ENCODE measurements at places on chromosomes 6 and 20.

GRCh38 chr6:36929152-36929551, 25.4 kb upstream of the PI16 start:
- DNase-seq = no peak

DNA sequence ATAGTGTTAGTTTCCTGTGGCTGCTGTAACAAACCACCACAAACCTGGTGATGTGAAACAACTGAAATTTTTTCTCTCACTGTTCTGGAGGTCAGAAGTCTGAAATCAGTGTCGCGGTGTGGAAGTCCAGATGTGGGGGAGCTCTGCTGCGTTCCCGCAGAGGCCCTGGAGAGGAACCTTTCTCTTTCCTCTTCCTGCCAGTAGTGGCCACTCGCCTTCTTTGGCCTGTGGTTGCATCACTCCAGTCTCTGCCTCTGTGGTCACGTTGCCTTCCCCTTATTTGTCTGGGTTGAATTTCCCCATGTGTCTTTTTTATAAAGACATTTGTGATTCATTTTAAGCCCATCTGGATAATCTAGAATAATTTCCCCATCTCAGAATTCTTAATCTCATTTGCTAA, 295.5 kb upstream of the FLRT3 start:
- DNase-seq = no peak

DNA sequence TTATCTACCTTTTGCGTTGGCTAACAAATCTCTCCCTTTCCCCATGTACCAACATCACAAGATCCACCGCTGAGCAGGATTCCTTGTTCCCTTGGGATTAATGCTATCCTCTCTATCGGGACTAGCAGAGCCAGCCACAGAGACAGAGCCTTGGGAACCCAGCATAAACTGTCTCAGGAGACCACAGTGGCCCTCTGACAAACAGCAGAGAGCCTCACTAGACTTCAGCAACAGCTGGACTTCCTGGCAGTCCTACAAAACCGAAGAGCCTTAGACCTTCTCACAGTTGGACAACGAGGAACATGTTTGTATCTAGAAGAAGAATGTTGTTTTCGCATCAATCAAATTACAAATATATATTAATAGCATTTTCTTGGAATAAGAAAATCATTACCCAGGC, 39.6 kb upstream of the POU5F1 start:
- no peak for DNase-seq

GRCh38 chr6:49826743-49827406, 39.5 kb downstream of the CRISP1 start:
- no peak for DNase-seq

DNA sequence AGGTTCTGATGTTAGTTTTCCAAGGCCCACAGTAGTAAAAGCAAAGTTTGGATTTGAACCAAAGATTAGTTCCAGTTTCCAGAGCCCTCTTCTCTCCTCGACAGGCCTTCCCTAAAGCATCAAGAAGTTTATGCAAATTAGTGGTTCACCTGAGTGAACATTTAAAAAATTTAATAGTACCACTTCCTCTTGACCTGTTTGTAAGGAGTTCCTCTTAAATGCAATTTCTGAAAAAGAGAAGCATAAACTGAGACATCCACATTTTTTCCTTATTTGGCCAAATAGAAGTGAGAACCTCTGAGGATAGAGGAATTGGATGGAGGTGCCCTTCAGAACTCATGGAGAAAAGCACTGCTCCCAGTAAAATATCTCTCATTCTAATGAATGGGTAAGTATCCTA, 1.2 kb upstream of the DSE start:
- DNase-seq = peak; percentile 9

- no peak for DNase-seq
Measured at GRCh38 chr20:37925265-37926165, 22.6 kb downstream of the VSTM2L start.

DNA sequence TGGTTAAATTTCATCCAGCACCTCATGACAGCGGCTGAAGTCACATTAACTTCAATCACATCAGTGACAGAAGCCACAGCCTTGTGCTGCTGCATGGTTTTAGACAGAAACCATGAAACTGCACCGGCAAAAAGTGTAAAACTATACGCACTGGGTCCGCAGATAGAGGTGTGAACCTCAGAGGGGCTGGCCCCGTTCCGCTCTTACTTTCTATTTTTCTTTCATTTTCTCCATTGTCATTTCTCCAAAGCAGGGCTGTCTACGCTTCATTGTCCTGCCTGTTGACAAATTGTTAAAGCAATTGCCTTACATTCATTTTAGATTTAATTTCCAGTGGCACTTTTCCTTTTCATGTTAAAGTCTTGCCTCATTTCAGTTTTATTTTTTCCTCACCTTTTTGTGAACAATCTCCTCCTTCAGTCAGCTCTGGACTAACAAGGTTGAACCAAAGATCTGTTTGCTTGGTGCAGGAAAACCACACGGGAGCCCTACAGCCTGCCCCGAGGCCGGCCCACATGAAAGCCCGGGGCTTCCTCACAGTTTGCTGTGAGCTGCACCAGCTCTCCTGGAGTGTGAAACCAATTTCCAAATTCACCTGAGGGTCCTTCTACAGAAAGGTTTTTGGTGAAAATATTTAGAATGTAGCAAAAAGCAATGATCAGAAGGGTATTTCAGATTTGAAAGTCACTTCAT, 63.7 kb downstream of the PRR18 start:
- DNase-seq = no peak

GRCh38 chr6:125784365-125784764, 6.4 kb upstream of the NCOA7 start:
- no peak for DNase-seq

DNA sequence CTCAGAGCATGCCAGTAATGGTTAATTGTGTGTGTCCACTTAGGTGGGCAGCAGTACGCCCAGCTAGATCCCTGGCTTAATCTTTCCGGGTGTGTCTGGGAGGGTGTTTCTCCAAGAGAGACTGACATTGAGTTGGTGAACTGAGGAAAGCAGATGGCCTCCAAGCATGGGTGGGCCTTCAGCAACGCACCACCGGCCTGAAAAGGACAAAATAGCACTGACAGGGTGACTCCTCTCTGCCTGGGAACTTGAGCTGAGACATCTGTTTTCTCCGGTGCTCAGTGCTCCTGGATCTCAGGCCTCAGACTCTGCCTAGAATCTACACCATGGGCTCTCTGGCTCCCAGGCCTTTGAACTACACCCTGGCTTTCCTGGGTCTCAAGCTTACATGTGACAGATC, 43.2 kb downstream of the C6orf118 start:
- DNase-seq = no peak

- no peak for DNase-seq
Measured at GRCh38 chr20:57794600-57795341, 85.0 kb upstream of the PMEPA1 start.

- DNase-seq = no peak
Measured at GRCh38 chr20:46488451-46488850, 24.9 kb downstream of the ZNF334 start.

DNA sequence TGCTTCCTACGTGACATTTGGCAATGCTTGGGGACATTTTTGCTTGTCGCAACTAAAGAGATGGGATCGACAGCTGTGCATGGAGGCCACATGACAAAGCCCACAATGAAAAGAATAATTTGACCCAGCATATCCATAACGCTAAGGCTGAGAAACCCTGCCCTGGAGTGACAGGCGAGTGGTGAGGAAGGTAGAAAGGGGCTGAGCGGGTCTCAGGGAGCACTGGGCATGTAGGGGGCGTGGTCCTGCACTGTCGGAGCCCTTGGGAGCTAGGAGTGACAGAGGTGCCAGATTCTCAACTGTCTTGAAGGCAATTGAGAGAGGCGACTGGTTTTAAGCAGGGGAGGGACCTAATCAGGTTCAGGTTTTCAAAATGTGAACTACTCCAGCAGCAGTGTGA, 13.6 kb downstream of the GGTLC1 start:
- no peak for DNase-seq

DNA sequence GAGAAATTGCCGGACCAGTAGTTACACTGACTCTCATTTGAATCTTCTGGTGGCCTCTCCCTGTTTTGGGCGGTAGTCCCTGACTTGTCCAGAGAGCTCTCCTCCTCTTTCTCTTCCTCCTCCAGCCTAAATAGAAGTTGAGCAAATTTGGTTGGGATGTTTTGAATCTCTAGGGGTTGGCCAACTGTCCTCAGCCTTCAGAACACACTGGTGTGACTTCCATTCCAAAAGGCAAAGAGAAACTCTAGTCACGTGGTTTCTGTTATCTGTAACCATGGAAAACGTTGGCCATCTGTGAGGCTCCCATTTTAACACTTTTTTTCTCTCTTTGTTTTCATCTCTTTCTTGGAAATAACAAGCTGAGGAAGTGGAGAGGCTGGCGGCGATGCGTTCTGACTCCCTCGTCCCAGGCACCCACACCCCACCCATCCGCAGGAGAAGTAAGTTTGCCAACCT, 275.3 kb downstream of the TBC1D7 start:
- no peak for DNase-seq

GRCh38 chr20:8671370-8671961, 397.4 kb upstream of the PLCB4 start:
- no peak for DNase-seq

DNA sequence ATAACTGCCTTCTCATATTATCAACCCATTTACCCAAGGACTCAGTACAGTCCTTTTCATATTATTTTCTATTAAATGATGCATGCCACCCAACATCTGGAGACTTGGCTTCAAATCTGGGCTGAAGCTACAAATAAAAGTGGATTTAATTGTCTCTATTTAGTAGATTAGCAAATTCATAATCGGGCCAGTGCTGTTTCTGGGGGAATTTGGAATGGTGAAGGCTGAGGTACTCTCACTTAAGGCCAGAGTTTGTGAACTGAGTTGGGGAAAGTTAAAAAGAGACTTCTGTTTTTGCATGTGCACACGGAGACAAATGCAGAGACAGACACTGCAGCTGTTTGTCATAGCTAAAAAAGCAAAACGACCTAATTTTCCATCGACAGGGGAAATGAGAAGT, 100.9 kb downstream of the PFDN4 start:
- no peak for DNase-seq

DNA sequence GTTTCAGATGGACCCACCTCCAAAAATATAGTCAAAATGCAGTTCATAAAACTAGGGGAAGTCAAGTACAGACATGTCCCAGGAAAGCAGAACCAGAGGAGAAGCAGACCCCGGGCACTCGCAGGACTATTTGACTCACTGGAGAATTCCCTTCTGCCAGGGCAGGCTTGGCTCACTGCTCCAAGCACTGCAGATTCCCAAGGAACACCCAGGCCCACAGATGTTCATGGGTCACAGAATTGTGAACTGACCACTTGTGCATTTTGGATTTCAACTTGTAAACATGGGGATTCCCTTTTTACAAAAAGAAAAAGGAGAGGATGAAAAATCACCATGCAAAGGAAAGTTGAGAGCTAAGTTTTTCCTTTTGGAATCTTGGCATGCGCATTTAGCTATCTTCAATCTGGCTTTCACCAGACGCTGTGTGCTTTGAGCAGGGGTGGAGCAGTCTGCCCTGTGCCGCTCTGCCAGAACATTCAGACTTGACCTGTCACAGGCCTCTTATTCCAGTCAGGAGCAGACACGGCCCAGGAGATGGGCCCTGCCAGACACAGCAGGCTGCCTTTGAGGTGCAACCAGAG, 237.5 kb upstream of the TAB2 start:
- DNase-seq = no peak

DNA sequence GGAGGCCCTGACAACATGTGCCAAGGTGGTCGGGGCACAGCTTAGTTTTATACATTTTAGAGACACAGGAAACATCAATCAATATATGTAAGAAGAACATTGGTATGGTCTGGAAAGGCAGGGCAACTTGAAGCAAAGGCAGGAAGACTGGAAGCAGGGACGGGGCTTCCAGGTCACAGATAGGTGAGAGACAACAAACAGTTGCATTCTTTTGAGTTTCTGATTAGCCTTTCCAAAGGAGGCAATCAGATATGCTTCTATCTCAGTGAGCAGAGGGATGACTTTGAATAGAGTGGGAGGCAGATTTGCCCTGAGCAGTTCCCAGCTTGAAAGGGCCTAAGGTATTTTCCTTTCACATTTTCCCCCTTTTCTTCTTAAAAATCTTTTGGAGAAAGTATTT, 311.0 kb upstream of the RGS17 start:
- DNase-seq = no peak

DNA sequence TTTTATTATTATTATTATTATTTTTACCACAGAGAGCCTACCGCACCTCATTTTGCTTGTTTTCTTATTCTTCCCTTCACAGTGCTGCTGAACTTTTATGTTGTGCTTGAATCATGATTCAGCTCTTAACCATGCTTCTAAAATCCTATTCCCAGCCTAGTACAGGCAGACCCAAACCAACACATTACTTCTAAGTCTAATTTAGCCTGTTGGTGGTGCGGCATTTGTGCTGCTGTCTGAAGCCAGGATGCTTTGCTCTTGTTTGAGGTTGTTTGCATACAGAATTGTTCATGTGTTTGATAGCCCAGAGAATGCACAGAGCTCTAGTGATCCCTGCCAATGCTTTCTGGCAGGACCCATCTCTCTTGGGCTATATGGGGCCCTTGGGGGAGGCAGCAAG, 213.5 kb upstream of the KCNG1 start:
- no peak for DNase-seq

GRCh38 chr20:61426352-61426751, 174.3 kb downstream of the CDH4 start:
- no peak for DNase-seq

- no peak for DNase-seq
Measured at GRCh38 chr20:36421641-36422040, 115.5 kb downstream of the DLGAP4 start.

- DNase-seq = no peak
Measured at GRCh38 chr20:1327827-1328679, 886 bp downstream of the SDCBP2 start.

- DNase-seq = no peak
Measured at GRCh38 chr6:85006362-85006761, 242.0 kb upstream of the TBX18 start.

- DNase-seq = no peak
Measured at GRCh38 chr6:84249724-84250123, 22.3 kb upstream of the CEP162 start.

DNA sequence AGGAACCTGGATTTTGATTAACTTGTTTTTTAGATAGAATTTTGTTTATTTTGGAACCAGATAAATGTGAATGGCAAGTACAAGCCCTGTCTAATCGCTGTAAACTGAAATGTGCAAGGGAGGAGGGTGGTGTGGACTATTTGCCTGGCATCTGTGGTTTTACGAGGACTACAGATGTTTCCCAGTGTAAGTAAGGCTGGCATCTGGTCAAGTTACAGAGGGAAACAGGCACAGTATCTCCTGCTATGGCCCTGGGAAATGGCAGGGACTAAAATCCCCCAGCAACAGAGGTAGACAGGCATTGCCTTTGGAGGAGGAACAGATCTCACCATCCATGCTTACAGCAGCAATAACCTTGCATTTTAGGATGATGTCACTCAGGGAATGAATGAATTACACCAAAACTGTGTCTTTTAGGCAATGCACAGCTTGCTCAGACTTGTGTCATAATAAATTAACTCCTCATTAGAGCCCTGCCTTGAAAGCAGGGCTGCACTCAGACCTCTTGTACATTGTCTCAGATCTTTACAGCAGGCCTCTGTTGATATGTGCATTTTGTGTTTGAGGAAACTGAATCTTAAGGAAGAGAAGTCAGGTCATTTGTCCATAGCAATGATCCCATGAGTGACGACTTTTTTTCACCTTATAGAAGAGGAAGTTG, 96.2 kb downstream of the TCP11 start:
- no peak for DNase-seq

DNA sequence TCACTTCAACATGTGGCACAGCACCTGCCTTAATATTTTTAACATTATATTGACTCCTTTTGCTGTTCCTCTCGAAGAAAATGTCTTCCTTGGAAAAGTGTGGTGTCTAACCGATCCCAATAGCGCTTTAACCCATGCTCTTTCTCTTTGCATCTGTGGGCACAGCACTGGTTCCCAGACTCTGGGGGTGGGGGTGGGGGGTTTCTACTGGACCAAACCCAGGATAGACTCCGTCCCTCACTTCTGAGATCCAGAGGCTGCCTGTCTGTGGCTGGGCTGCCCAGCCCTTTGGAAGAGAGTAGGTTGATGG, 3.9 kb upstream of the ZNF292 start:
- no peak for DNase-seq
